Stimulated activated effector memory CD8-positive, alpha-beta T cell treated with anti-CD3 and anti-CD28 coated beads, Interleukin-12 subunit alpha, Interleukin-12 subunit beta, amount 100 ng/mL, for 72 hours (primary cell): ENCODE measurements at places on chromosomes 6 and 20.

DNA sequence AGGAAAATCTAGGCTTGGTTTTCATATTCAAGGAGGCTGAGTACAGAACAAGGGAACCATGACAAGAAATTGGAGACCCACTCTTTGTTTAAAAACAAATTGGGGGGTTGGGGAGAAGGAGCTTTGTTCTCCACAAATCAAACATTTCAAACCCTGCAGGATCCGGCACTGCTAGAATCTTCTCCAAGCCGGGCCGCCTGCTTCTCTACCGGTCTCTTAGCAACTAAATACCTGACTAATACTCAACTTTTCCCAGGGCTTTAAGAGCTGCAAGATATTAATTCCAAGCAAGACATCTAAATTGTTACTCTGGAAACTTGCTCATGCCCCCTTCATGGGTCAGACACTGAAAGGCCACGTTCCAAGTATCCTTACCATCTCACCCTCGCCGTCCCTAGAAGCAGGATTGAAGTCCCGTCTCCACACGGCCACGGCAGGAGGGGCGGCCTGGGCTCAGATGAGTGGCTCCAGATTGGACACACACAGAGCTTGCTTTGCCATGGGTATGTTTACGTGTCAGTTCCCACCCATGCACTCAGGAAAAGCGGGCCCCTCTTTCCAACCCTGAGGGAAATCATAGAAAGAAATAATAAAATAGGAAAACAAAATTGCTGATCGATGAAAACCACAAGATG lies 126.4 kb upstream of the CDH4 start:
- no peak for DNase-seq

GRCh38 chr6:146650799-146651481 lies 52.2 kb downstream of the ADGB start:
- DNase-seq = no peak

DNA sequence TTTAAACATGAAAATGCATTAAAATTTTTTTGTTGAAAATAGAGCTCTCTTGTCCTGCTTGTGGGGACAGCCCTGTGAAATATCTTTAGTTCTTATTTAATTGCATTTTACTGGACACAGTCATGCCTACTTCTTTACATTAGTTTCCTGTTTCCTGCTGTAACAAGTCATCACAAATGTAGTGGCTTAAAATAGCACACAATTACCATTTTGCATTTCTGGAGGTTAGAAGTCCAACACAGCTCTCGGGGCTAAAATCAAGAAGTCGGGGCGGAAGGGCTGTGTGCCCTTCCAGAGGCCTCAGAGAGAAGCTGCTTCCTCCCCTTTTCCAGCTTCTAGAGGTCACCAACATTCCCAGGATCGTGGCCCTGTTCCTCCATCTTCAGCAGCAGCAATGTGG lies 29.4 kb downstream of the PNLDC1 start:
- DNase-seq = no peak

DNA sequence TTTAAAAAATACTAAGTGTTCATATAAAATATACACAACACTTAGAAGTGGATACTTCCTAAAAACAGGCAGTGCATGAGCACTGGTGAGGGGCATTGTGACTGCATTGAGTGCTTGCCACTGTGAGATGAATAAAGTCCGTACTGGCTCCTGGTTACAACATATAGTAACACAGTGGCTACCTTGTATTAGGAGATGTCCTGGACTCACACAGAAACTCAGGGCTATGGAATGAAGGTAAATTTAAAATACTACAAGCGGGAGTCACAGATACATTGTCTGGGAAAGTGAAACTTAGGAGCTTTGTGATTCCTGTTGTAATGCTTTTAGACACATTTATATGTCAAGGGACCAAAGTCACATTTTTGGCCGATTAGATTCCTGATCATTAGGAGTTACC lies 36.5 kb upstream of the HLA-G start:
- no peak for DNase-seq

GRCh38 chr6:168919470-168920179 lies 334.0 kb downstream of the THBS2 start:
- DNase-seq = no peak

DNA sequence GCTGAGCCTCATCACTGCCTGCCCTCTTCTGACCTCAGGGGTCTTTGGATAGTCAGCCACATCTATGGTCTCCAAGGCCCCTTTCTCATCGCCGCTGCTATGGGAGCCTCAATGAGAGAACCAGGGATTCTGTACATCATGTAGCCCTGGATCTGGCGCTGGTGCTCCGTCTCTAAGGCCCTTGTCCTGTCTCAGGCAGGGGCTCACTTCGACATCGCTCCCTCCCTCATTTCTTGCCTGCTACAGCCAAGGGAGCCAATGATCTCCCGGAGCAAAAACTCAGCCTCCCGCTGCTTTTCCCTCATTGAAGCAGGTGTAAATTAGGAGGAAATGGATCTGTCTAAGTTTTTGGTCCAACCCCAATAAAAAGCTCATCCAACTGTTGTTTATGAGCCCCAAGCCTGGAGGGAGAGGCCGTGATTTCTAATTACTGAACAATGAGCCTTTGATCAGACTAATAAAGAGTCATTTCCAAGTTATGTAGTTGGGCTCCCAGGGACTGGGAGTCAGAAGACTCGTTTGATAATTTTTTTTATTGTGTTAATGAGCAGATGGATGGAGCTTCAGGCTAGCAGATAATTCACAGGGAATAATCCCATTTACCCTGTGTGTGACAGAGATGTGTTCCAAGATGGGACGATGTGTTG lies 30.9 kb downstream of the LBP start:
- DNase-seq = no peak

DNA sequence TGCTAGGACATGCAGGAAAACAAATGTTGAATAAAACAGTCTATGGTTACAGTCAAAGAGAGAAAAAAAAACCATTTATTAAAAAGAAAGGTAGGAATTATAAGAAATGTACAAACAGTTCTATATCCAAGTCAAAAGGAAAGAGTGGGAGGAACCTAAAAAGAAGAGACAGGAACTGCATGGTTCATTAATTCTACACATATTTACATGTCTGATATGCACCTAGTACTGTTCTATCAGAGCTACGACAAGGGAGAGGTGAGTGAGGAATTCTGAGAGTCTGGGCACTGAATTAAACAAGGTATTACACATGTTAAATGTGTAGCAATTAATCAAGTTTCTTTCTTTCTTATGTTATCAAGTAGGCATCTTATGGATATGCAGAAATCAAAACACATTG lies 41.9 kb downstream of the SYCP2 start:
- no peak for DNase-seq

- no peak for DNase-seq
These were observed 26.1 kb downstream of the C6orf141 start for GRCh38 chr6:49576618-49577017.

GRCh38 chr20:53866794-53867740 lies 203.3 kb downstream of the BCAS1 start:
- DNase-seq = no peak
